ENCODE measurements at places on chromosomes 1 and 21. TPM values are rescaled to one million over a fixed set of nuclear protein-coding genes. Genes with fewer than 3 reads are reported as not detected.
A peak's percentile ranks its signal among the peaks of the same experiment; 100 is the strongest.

- peak; percentile 100 for DNase-seq
These were observed 167.5 kb downstream of the CLIC6 start for GRCh38 chr21:34836103-34836932.

DNA sequence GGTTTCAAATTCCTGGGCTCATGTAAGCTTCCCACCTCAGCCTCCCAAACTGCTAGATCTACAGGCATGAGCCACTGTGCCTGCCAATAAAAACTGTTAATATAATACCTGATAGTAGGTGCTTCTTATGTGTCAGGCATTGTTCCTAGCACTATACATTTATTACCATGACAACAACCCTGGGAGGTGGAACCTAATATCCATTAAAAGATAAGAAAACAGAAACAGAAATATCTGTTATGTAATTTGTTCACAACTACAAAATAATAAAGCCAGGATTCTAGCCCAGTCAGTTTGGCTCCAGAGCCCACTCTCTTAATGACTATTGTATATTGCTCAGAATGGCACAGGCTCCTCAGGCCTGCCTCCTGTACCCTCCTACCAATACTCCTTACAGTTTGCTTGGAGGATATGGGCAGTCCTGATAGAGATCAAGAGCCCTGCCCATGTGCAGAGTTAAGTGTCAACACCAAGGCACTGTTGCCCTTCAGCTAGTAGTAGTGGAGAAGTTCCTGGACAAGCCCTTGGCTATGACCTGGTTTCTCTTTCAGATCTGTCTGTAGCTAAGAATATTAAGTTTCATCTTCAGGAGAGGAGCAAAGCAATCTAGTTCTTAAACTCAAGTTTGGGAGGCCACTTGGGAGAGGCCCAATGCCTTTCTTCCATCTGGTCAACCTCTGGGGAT is 22.4 kb downstream of the RPL5 start:
- DNase-seq: no peak

Gene SPRR3
- total RNA-seq: not detected

- no peak for DNase-seq
These were observed 21.2 kb downstream of the SYT2 start for GRCh38 chr1:202689082-202689481.

DNA sequence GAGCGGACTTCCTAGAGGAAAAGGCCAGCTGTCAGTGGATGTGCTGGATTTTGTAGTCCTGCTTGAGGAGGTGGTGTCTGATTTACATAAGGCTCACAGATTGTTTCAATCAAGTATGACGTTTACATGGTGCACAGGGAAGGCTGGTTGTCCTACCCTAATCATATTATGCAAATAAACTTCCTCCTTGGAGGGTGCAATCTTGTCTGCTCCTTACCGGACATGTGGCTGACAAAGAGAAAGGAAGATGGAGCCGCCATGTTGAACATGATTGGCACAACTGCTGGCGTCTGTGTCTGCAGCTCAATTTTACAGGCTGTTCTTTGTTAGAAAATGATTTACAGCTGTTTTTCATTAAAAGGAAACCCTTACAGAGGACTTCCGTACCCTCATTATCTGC is 1656.1 kb downstream of the KCNT2 start:
- peak; percentile 31 for DNase-seq

- peak; percentile 74 for DNase-seq
These were observed 157.3 kb downstream of the KCNJ6 start for GRCh38 chr21:37758982-37759381.

- DNase-seq: peak; percentile 14
These were observed 234.8 kb downstream of the HMCN1 start for GRCh38 chr1:185969028-185969427.

DNA sequence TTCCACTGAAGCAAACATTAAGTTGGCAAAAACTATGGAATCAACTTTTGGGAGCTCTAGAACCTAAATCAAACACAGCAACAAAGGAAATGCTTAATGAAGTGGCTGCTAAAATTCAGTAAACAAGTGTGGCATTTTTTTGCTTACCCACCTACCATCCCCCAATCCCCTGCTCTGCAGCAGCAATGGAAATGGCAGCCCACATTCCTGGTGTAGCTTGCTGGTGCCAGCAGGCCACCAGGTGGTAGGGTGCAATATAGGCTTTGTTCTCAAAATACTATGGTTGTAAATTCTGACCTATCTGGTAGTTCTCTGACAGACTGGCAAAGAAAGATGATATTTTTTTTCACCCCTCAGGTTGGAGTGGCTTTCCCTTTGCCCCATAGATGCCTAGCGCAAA is 42.8 kb downstream of the SHCBP1L start:
- DNase-seq: no peak

Gene NEK2
- total RNA-seq: 58.6 TPM

Gene PROK1
- 1.6 TPM for total RNA-seq

Gene TFF2
- 0.30 TPM for total RNA-seq

- DNase-seq: no peak
These were observed 36.9 kb upstream of the CD2 start for GRCh38 chr1:116717318-116717717.

Gene FCRLB
- total RNA-seq: 2.7 TPM

Data from M059J (cell line).